ENCODE measurements at places on chromosomes 6 and 20. TPM values are rescaled to one million over a fixed set of nuclear protein-coding genes. Genes with fewer than 3 reads are reported as not detected.
A peak's percentile ranks its signal among the peaks of the same experiment; 100 is the strongest.

DNA sequence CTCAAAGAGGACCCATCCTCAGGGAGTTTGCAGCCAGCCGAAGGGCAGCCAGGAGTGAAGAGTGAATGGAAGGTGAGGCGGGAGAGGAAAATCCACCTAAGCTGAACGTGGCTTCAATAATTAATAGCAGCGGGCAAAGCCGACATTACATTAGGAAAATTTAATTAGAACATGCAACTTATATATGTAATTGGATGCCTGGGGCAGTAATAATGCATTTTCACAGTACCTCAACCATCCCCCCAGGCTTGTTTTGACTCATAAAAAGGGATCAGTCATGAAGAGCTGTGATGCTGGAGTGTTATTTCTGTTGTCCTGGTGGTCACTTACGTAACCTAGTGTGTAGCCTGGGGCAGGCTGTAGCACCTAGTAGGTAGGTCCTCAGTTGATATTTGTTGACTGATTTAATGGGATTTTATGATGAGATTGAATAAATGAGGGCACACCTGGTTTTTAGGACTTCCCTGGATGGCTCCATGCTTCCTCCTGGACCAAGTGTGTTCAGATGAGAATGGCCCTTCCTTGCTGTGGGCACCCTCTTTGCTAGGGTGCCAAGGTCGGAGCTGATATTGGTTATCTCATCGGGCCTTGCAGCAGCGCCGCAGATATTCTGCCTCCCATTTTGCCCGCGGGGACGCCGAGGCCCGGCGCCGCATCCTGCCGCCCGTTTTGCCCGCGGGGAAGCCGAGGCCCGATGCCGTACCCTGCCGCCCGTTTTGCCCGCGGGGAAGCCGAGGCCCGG is 128.8 kb downstream of the CDH26 start:
- no peak for DNase-seq

GRCh38 chr20:18849131-18849530 is 35.5 kb downstream of the SCP2D1 start:
- no peak for DNase-seq

GRCh38 chr20:41350408-41350962 is 9.9 kb downstream of the LPIN3 start:
- peak; percentile 2 for DNase-seq

- no peak for DNase-seq
These were observed 207.5 kb upstream of the ADGRB3 start for GRCh38 chr6:68427630-68428029.

The FAM83C gene
- total RNA-seq = not detected

The PTPRT gene
- total RNA-seq = 0.21 TPM
